CD8-positive, alpha-beta memory T cell (primary cell): ENCODE measurements at places on chromosomes 2 and 18. TPM values are rescaled to one million over a fixed set of nuclear protein-coding genes. Genes with fewer than 3 reads are reported as not detected.

Gene ANKRD30BL
- total RNA-seq: not detected

Gene PLEKHH2
- total RNA-seq: 0.48 TPM

Gene GPR45
- not detected for total RNA-seq

Gene DAW1
- not detected for total RNA-seq

DNA sequence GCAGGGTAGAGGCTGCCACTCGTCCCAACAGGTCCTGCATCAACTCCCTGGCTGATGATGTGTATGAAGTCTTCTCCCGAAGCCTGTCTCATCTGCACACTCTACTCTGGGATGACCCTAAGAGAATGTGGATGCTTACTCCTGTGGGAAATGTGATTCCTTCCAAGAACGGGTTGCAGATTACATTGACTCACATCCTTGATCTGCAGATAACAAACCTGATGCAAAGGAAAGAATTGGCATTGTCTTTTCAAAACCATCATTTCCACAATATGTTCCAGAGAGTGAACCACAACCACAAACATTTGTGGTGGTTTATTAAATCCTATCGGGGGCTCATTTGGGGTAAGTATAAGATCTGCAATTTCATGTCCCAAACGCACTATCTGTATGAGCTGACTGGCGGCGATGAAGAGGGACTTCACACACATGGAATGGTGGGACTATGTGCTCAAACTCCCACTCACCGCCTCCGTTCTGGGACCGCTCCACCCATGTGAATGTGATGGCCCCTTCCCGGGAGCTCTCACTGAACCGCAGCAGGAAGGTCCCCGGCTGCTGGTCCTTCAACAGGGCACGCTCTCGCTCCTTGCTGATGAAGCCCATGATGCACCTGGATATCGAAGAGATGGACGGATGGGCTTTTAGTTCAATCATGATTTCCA, 35.5 kb downstream of the STAT1 start:
- DNase-seq: no peak
- H3K36me3 ChIP-seq: peaks cover 98% of the 10 kb centered on the region
- H3K27ac ChIP-seq: no peak overlapping the region
- H3K4me1 ChIP-seq: peaks cover 20% of the 10 kb centered on the region
- H3K4me3 ChIP-seq: no peak overlapping the region

DNA sequence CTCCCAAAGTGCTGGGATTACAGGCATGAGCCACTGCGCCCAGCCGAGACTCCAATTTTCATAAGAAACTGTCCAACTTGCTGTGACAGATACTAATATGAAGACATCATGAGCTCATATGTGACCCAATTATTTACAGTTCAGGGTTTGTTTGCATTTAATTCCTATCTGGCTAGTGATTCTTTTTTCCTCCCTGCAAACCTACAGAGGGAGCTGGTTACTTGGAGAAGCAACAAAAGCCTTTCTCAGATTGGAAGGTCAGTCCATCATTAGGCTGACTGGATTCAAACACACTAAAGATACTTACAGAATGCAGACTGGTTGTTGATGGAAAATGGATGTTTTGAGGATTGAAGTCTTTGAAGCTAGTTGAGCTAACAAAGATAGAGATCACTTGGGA, 176.4 kb downstream of the ANKRD44 start:
- H3K27me3 ChIP-seq: no peaks in the 10 kb centered on the region
- H3K4me1 ChIP-seq: peaks cover 84% of the 10 kb centered on the region
- H3K36me3 ChIP-seq: peaks cover 25% of the 10 kb centered on the region
- H3K4me3 ChIP-seq: no peak overlapping the region
- DNase-seq: no peak

- no peaks in the 10 kb centered on the region for H3K4me1 ChIP-seq
- no peak overlapping the region for H3K4me3 ChIP-seq
- no peaks in the 10 kb centered on the region for H3K36me3 ChIP-seq
- no peaks in the 10 kb centered on the region for H3K27me3 ChIP-seq
- no peak for DNase-seq
Measured at GRCh38 chr2:143029141-143029540, 100.1 kb upstream of the ARHGAP15 start.

- no peaks in the 10 kb centered on the region for H3K36me3 ChIP-seq
- no peaks in the 10 kb centered on the region for H3K4me1 ChIP-seq
- H3K27me3 ChIP-seq: no peaks in the 10 kb centered on the region
- no peak overlapping the region for H3K4me3 ChIP-seq
Measured at GRCh38 chr2:190714958-190715357, 66.1 kb downstream of the NAB1 start.

DNA sequence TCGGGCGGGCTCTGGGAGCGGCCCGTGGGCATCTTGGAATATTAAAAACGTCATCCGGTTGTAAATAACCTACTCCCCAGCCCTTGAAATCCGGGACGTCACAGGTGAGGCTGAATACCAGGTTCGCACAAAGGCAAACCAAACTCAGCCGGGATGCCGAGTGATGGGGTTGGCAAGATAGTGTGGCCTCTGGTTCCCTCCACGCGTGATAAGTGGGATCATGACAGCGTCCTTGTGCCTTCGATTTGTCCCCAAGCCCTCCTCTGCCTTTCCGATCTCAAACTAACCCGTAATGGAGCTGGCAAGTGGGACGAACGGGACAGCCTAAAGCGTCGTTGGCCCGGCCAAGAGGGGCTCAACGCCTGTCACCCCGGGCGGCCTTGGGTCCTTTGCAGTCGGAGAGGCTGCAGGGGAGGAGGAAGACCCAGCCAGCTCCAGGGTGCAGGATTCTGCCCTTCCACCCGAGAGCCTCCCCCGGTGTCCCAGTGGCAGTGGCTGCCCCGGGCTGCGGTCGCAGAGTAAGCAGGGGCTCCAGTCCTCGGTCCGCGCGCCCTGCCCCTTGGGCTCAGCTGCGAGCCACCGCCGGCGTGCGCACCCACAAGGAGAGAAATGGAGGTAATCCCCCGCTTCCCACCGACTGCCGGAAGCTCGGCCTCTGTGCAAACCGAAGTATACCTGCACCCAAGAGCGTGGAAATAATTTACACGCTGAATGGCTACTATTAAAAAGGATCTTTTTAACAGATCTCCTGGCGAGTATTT, 13.4 kb upstream of the PAX3 start:
- H3K4me3 ChIP-seq: no peak overlapping the region
- H3K4me1 ChIP-seq: no peaks in the 10 kb centered on the region
- H3K27ac ChIP-seq: no peak overlapping the region
- no peaks in the 10 kb centered on the region for H3K36me3 ChIP-seq
- H3K27me3 ChIP-seq: peaks cover 55% of the 10 kb centered on the region

DNA sequence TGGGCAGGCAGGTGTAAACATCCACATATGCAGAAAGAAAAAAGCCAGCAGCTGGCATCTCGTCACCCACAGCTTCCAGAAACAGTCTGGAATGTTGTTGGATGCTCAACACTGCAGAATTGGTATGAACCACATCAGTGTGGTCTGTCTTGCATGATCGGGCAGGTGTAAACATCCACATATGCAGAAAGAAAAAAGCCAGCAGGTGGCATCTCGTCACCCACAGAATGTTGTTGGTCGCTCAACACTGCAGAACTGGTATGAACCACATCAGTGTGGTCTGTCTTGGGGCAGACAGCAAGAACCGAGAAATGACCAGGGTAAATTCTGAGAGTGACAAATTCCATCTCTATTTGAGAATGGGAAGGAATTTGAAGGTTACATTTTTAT, 39.6 kb downstream of the DOCK10 start:
- H3K27ac ChIP-seq: no peak overlapping the region
- H3K4me1 ChIP-seq: peaks cover 53% of the 10 kb centered on the region
- no peaks in the 10 kb centered on the region for H3K36me3 ChIP-seq
- DNase-seq: no peak
- H3K4me3 ChIP-seq: no peak overlapping the region

DNA sequence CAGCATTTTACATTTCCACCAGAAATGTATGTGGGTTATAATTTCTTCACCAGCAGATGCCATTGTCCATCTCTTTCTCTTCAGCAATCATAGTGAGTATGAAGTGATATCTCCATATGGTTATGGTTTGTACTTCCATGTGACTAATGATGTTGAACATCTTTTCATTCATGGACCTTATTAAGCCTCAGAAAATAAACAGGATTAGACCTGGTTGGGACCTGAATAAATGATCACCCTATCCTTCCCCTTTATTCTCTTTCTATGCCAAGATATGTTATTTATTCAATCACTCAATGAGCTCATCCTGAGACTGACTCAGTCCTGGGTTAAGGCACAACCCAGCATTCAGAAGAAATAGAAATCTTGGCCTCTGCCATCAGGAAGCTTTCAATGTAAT, 86.6 kb downstream of the ANTXR1 start:
- no peaks in the 10 kb centered on the region for H3K4me1 ChIP-seq
- no peak for DNase-seq
- no peak overlapping the region for H3K27ac ChIP-seq
- no peaks in the 10 kb centered on the region for H3K27me3 ChIP-seq

GRCh38 chr2:23592898-23593751, 208.1 kb downstream of the KLHL29 start:
- H3K27me3 ChIP-seq: peaks cover 3% of the 10 kb centered on the region
- no peak overlapping the region for H3K27ac ChIP-seq
- DNase-seq: no peak

- H3K27ac ChIP-seq: no peak overlapping the region
- H3K4me1 ChIP-seq: no peaks in the 10 kb centered on the region
- H3K4me3 ChIP-seq: no peak overlapping the region
Measured at GRCh38 chr2:239593455-239593854, 192.6 kb upstream of the HDAC4 start.

- H3K4me3 ChIP-seq: no peak overlapping the region
- H3K27me3 ChIP-seq: no peaks in the 10 kb centered on the region
Measured at GRCh38 chr2:11456251-11456650, 9.7 kb downstream of the E2F6 start.

DNA sequence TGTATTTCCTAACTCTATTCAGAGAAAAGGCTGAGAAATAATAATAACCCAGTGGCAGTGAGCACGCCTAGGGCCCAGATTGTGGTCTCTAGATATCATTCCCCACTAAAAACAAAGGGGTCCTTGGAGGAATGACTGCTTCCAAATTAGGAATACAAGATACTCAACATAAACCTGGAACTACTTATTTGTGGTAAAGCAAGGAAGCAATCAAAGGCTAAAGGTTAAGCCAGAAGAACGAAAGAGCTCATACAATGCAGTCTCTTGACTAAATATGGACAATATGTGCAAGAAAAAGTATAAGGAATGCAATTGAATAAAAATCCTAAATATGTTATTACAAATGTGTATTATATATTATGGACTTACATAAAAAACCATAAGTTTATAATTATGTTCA, 253.5 kb upstream of the NRP2 start:
- H3K36me3 ChIP-seq: no peaks in the 10 kb centered on the region
- no peak for DNase-seq
- no peaks in the 10 kb centered on the region for H3K4me1 ChIP-seq
- no peak overlapping the region for H3K4me3 ChIP-seq

- no peak overlapping the region for H3K27ac ChIP-seq
- H3K4me1 ChIP-seq: no peaks in the 10 kb centered on the region
- no peaks in the 10 kb centered on the region for H3K27me3 ChIP-seq
- H3K36me3 ChIP-seq: no peaks in the 10 kb centered on the region
- no peak for DNase-seq
Measured at GRCh38 chr18:61589724-61590065, 256.5 kb downstream of the CDH20 start.

DNA sequence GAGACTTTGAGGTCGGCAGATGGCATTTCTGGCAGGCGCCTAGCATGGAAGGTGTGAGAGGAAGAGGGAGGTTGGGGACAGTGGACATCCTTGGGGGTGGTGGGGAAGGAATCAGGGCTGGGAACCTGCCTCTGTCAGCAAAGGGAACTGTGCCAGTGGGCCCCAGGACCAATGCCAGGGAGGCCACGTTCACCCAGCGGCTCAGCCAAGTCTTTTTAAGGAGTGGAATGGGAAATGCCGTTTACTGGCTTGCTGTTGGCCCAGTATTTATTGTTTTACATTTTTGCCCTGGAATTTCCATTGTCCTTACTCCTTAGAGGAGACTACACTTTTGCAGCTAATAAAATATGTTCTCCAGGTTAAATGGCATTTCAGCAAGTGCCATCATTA, 135.2 kb downstream of the MCFD2 start:
- no peak overlapping the region for H3K4me3 ChIP-seq
- H3K27me3 ChIP-seq: no peaks in the 10 kb centered on the region
- no peak overlapping the region for H3K27ac ChIP-seq
- no peaks in the 10 kb centered on the region for H3K4me1 ChIP-seq
- no peak for DNase-seq
- H3K36me3 ChIP-seq: no peaks in the 10 kb centered on the region
